ENCODE measurements at places on chromosomes 1 and 21. TPM values are rescaled to one million over a fixed set of nuclear protein-coding genes. Genes with fewer than 3 reads are reported as not detected.

Gene KHDC4
- polyA plus RNA-seq, result 19.8 TPM

Gene CTSS
- 5.3 TPM for polyA plus RNA-seq

Gene CFH
- 24.8 TPM for polyA plus RNA-seq

Gene PKP1
- polyA plus RNA-seq, result 0.47 TPM

Gene DNM3
- 5.9 TPM for polyA plus RNA-seq

Gene TMPRSS2
- polyA plus RNA-seq, result 55.0 TPM

GRCh38 chr1:44605914-44606615 lies 68.2 kb downstream of the TMEM53 start:
- DNase-seq, result no peak

DNA sequence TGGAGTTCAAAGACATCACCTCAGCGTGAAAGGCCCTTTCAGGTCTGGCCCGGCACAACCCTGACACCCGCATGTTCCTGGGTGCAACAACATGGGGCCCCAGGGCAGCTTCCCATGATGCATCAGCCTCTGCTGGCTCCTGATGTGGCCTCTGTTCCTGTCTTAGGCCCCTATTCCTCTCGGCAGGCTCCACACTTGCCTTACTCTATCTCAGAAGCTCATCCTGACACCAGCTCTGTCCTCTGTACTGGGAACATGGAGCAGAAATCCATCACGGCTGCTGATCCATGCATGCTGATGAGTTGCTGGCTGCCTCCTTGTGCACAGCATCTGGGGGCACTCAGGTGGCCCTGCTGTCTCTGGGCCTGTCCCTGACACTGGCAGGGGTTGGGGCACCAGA lies 74.6 kb downstream of the ADARB1 start:
- DNase-seq, result no peak

GRCh38 chr1:24317081-24317480 lies 2.1 kb upstream of the GRHL3 start:
- no peak for DNase-seq

DNA sequence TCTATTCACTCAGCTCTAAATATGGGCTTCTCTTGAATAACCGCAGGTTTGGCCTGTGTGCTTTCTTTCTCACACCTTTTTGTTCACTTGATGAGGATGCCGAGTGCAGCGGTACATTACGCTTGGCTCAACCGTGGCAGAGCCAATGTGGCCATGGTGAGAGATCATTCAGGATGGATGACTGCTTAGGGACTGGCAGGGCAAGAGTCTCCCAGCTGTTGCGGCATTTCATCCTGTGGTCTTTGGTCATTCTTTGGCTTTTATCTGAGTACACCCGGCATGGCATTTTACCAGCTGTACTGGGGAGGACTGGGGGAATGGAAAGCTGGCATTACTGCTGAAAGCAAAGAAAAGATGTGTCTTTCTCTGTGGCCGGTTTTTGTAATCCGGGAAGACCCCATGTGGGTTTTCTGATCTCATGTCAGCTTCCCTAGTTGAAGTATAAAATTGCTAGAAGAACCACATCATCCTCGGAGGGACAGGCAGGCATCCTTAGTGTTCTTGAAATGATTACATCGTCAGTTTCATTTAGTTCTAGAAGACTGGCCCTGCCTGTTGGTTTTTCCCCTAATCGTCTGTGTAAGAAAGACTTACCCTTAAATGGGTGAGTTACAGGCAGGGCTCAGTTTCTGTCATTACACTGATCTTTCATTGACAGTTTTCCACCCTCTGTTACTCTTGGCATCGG lies 15.1 kb downstream of the PCP4 start:
- no peak for DNase-seq

GRCh38 chr21:42411891-42412635 lies 8.4 kb downstream of the UBASH3A start:
- DNase-seq, result no peak

GRCh38 chr1:224211206-224211962 lies 28.3 kb downstream of the DEGS1 start:
- no peak for DNase-seq

DNA sequence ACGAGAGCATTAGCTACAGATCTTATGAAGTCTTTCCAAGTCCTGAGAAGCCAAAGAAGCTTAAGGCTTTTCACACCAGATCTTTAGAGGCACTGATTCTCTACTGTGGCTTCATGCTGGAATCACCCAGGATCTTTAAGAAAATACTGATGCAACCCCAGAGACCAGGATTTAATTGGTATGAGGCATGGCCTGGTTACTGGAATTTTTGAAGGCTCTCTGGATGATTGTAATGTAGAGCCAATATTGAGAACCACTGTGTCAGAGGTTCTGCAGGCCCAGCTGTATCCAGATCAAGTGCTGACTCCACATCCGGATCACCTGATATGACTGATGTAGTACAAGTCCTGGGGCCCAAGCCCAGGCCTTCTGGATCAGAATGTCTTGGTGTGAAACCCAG lies 105.7 kb downstream of the PLPPR5 start:
- DNase-seq, result no peak

GRCh38 chr1:100896481-100896982 lies 642 bp downstream of the SLC30A7 start:
- no peak for DNase-seq

DNA sequence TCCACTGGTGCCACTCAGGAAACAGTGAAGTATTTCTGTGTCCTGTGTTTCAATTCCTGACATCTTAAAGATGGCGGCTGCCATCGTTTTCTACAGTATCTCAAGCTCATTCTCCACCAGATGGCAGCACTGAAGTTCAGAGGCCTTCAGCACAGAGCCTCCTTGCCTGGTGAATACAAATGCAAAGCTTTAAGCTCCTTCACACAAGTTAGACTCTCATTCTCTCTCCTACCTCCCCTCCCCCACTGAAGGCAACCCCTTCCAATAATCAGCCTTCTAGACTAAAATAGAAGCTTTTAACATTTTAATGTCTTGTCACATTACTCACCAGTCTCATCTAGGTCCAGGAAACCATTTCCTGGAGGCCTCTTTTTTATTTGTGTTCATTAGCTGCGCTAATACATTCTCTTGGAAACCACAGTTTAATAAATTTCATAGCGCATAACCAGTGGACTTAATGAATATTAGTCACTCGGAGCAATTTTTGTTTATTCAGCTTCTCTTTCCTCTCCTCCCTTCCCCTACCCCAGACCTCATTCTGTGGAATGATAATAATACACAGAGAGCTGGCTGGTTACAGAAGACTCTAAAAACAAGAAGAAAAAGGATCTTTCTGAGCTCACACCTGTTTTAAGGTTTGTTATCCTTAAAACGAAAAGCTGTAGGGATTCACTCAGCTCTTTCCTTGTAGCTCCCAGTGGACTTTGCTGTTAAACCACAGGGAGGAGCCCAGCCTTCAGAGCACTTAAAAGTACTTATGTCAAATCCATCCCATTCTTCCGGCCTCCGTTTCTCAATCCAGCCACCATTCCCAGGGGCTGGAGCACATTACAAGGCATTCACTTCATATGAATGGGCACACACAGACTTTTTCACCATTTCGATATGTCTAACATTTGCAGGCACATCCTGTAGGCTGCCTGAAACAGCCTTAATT lies 384.9 kb downstream of the HLX start:
- DNase-seq, result peak; percentile 71

GRCh38 chr1:24417681-24418080 lies 2.1 kb downstream of the NIPAL3 start:
- no peak for DNase-seq

DNA sequence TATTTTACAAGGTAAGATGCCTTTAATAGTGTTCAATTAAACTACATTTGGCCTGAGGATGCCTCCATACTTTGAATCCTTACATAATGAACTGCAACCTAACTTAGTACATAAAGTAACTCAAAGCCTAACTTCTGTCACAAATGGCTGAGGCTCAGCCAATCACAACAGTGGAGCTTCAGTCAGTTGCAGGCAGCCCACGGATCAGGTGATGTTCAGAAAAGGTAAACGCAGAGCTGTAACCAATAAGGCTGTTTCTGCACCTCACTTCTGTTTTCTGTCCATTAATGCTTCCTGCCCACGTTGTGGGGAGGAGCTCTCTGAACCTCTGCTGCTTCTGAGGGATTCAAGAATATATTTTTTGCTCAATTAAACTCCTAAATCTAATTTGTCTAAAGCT lies 94.8 kb upstream of the KIAA0040 start:
- no peak for DNase-seq
